ENCODE measurements at places on chromosomes 11 and 22.

- no peak for DNase-seq
These were observed 5.2 kb upstream of the MB start for GRCh38 chr22:35622191-35622913.

GRCh38 chr11:118910309-118911112 is 15.2 kb downstream of the BCL9L start:
- no peak for DNase-seq

GRCh38 chr11:121842192-121842585 is 273.8 kb downstream of the BLID start:
- DNase-seq, result no peak

DNA sequence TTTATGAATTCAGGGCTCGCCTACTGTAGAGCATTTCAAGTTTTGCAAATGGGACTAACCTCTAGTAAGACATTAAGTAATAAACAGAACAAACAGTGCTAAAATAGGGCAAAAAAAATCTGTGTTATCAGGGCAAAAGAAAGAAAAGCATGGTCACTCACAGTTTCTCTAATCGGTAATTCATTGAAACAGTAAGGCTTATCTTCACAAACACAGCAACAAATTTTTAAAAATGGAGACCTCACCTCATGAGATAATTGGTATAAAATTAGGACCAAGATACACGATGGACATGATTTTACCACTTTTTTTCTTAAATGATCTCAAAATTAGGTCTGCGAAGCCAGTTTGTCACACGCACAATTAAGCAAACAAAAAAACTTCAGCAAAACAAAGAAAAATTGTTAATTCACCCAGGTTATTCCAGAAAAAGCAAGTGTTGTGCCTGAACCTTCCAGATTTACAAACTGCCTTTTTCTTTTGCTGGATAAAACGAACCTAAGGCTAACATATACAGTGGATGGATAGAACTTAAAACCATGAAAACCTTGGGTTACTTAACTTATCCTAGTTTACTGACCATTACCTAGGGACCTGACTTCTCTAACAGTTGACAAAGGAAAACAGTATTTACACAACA is 1.4 kb downstream of the TMEM123 start:
- no peak for DNase-seq

- DNase-seq, result peak; percentile 3
These were observed 61.8 kb upstream of the CRYBB3 start for GRCh38 chr22:25137577-25138525.

- no peak for DNase-seq
These were observed 11.6 kb downstream of the TRIM21 start for GRCh38 chr11:4381901-4382300.

- no peak for DNase-seq
These were observed 7.4 kb upstream of the HEPACAM start for GRCh38 chr11:124943254-124943616.

- no peak for DNase-seq
These were observed 14.8 kb downstream of the TRIM29 start for GRCh38 chr11:120122924-120123683.

DNA sequence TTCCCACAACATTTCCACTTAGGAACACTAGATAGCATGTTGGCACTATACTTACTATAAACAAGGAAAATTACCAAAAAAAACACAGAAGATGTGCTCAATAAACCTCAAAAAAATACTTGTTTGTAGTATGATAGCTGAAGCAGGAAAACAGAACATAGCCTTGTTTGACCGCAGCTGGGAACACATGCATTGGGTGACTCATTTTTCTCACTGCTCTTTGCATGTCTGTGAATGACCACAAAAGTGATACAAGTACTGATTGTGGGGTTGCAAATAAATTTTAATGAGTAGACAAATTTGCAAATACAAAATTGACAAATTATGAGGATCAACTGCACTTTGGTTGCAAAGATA is 22.8 kb upstream of the GUCY1A2 start:
- DNase-seq, result no peak

DNA sequence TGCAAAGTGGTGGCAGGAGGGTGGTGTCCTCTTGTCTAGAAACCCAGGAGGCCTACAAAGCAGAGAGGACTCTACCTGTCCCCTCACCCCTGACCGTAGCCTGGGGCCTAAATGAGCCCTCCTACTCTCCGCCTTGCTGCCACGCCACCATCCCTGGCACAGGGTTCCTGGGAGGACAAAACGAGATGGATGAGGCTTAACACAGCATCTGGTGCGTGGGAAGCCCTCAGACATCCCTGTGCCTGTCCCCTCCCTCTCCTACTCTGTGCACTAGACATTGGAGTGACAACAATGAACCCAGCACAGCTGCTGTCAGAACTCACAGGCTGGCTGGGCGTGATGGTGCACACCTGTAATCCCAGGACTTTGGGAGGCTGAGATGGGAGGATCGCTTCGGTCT is 36.4 kb upstream of the DKK3 start:
- DNase-seq, result no peak

- no peak for DNase-seq
These were observed 1.1 kb downstream of the TLCD5 start for GRCh38 chr11:120326228-120326627.

DNA sequence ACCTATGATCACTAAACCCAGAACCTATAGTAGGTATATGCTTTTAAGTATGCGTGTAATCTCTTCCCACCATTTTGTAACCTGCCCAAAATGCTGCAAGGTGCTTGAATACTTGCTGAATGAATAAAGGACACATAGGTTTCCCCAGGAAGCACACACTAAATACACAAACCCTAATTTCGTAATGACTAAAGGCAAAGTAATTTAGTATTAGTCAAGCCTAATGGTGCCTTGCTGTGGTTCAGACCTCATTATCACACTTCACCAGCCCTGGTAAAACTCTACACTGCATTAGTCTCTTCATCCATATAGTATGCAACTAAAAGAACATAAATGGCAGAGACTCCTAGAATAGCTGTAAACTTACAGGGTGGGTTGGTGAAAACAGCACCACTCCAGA is 289.0 kb upstream of the PITPNB start:
- DNase-seq, result no peak

DNA sequence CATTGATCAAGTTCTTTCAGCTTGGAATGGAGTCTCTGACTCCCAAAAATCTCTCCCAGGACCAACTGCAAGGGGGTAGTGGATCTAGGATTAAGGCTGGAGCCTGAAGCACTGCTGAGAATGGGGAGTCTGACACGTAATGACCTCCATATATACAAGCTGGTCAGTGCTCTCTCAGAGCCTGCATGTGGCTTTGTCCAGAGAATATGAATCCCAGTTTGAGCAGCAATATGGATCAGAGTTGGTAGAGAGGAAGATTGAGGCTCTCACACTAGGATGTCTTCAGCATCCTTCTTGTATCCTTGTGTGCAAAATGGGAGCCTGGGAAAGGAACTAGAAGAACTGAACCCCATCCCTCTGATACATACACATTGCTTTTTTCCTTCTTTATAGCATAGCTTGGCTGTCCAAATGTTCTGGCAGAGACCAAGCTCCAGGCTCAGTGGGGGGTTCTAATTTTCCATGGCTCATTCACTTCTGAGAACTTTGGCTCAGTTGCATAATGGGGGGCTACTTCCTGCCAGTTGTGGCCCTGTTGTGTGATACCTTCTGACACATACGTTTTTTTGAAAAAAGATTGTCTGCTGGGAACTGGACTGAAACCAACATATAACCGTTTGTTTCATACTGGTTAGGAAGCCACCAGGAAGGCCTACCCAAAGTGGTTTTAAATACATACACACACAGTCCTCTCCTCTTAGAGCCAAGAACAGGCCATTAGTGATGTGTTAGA is 138.2 kb downstream of the ETS1 start:
- DNase-seq, result no peak

DNA sequence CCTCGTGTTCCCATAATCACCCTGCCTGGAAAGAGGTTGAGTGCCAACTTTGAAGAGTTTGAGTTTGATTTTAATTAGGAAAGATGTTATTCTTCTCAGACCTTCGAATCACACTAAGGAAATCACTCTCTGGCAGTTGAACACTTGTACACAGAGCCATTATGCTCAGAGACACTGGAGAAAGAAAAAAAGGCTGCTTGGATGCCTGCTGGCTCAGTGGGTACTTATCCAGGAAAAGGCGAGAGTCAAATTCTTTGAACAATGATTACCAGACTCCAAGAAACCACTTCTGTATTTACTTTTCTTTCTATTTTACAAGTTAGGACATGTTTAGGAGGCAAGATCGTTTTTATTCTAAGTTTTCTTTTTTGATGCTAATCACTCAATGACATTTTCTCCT is 438.5 kb upstream of the FAT3 start:
- no peak for DNase-seq

DNA sequence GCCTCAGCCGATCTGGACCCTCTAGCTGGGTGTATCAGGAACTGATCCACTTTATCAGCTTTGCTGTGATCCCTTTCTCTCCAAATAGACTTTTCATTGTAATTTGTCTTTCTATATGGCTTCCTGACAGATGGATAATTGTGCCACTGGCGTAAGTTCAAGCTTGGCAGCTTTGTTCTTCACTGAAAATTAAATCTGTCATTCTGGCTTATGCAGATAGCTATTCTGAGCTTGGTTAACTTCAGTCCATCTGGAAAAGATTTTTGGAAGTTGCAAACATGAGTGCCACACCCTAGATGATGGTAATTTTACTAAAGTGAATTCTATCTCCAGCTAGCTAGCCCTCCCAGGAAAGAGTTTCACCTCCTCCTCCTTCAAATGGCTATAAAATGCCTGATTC is 8.1 kb downstream of the OR5A2 start:
- DNase-seq, result no peak

GRCh38 chr11:71499125-71499524 is 27.9 kb upstream of the KRTAP5-7 start:
- peak; percentile 10 for DNase-seq

DNA sequence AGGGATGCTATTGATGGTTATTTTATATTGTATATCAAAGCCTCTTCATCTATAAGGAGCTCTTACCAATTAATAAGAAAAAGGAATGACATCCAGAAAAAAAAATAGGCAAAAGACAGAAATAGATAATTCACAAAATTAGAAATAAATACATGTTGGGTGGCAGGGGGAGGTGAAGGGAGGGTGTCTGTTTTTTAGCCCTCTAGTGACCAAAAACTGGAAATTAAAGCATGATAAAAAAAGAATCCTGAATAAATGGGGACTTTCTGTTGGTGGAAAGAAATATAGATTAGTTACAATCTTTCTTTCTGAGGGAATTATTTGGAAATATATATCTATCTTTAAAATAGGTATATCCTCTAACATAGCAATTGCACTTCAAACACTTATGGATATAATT is 42.0 kb upstream of the TTC36 start:
- no peak for DNase-seq

- DNase-seq, result no peak
These were observed 100.1 kb downstream of the SLC1A2 start for GRCh38 chr11:35318977-35319925.

DNA sequence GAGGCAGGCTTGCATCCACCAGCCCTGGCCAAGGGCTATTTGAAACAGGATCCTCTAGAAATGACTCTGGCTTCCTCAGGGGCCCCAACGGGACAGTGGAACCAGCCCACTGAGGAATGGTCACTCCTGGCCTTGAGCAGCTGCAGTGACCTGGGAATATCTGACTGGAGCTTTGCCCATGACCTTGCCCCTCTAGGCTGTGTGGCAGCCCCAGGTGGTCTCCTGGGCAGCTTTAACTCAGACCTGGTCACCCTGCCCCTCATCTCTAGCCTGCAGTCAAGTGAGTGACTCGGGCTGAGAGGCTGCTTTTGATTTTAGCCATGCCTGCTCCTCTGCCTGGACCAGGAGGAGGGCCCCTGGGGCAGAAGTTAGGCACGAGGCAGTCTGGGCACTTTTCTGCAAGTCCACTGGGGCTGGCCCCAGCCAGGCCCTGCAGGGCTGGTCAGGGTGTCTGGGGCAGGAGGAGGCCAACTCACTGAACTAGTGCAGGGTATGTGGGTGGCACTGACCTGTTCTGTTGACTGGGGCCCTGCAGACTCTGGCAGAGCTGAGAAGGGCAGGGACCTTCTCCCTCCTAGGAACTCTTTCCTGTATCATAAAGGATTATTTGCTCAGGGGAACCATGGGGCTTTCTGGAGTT is 13.3 kb downstream of the IL10RA start:
- DNase-seq, result peak; percentile 22

- no peak for DNase-seq
These were observed at the start of gene INS for GRCh38 chr11:2160736-2161259. Gene INS (minus strand): TSS chr11:2161209. CDS start chr11:2160971, 238 bp downstream.

- DNase-seq, result no peak
These were observed 41.3 kb downstream of the TUB start for GRCh38 chr11:8122173-8122764.

DNA sequence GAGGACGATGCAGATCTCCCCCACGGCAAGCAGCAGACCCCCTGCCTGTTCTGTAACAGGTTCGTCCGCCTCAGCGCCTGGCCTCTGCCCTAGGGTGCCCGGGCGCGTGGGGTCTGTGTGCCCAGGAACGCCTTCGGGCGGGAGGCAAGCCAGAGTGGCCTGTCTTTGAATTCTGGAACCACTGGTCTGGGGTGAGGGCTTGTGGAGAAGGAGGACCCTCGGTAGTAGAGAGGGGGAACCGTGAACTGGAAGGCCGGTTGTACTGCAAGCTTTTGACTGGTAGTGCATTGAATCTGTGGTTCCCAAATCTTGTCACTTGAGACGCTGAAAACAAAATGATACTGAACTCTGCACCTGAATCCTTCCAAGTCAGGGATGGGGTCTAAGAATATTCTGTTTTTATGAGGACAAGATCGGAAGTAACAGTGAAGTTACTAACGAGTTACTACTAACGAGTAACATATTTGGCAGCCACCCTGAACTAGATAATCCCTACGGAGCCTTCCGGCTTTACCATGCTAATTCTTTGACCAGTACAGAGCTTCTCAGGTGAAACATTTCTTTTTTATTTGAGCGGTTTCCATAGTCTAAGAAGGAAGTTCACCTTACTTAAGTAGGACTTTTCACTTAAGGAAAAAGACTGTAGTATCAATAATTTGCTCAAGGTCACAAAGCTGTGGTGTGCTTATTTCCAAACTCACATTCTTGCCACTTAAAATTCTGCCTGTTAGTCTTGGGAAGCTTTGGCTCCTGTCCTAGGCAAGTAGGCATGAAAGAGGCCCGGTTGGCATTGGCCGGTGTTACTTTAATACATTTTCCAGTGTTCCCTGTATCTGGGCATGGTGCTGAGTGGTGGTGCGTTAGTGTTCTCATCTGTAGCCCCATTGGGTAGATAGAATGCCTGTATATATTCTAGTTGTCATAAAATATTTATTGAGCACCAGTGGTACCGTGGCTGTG is 860 bp downstream of the PRMT3 start:
- no peak for DNase-seq

Measured in suppressor macrophage (primary cell).